ENCODE measurements at places on chromosomes 4 and X.

DNA sequence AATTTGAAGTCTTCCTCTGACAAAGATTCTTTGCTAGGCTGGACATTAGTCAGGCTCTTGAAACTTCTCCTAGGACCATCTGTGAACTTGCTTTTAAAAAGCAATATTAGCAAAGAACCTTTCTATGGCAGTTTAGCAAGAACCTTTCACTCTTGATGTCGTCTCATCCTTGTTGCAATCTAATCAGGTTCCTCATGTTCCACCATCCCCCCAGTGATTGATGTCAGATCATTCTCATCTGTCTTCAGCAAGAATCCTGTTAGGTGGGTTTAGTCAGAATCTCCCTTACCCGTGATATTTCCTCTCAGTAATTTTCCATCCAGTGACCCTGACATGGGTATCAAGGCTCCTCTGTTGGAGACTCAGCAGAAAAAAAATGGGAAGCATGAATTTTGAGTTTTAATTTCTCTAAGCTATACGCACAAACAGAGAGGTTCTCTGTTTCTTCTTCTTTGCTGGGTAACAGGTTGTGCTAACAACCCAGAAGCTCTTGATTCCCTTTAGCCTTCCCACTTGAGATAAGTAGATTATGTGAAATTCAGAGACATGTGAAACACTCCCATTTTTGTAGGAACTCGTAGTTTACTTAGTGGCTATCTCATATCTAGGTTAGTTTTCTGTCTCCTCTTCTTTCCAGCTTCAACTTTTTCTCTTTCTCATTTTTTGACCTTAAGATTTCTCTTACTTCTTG lies 507.4 kb downstream of the C4orf33 start:
- DNase-seq, result no peak

DNA sequence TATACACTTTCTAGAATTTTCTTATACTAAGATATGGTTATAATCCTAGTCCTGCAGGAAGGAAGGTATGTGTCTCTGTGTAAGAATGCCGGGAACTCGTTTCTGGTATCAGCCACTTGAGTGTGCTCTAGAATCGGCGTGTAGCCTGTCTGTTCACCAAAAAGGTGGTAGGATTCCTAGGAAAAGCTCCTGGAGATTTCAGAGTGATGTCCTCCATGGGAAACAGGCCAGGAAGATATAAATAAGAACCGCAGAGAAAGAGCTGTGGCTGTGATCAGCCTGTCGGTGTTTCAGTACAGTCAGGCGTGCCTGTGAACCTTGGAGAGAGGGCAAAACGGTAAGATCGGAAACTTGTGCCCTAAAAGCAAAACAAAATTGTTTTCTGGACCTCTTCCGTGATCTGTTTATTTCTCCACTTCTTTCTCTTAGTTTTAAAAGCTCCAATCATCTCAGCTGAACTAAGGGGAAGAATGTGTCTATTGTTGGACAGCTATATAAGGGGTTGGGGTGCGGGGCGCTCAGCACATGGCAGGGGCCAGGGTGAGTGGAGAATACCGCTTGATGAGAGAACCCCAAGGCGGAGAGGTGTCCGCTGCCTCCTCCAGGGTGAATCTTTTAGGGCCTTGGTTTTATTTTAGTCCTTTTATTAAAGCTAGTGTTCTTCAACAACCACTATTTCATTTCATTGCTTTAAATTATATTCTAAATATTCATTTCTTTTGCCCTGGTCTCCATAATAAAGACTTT lies 303.8 kb upstream of the TENM3 start:
- no peak for DNase-seq

DNA sequence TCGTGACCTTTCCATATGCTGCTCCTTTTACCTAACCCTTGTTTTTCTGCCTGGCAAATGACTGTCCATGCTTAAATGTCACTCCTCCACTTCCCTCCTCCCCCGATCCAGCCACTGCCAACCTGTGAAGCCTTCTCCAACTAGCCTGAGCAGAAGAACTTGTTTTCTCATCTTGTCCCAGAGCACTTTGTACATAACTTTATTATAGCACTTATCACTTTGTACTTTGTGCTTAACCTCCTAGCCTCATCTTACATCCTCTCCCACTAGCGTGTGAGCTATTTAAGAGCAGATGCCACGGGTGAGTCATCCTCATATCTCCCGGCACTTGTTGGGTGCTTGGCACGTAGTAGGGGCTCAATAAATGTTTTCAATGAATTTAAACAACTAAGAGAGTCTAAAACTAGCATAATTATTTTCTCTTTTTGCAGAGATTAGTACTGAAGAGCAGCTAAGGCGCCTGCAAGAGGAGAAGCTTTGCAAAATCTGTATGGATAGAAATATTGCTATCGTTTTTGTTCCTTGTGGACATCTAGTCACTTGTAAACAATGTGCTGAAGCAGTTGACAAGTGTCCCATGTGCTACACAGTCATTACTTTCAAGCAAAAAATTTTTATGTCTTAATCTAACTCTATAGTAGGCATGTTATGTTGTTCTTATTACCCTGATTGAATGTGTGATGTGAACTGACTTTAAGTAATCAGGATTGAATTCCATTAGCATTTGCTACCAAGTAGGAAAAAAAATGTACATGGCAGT lies 46.9 kb downstream of the XIAP start:
- DNase-seq, result no peak

DNA sequence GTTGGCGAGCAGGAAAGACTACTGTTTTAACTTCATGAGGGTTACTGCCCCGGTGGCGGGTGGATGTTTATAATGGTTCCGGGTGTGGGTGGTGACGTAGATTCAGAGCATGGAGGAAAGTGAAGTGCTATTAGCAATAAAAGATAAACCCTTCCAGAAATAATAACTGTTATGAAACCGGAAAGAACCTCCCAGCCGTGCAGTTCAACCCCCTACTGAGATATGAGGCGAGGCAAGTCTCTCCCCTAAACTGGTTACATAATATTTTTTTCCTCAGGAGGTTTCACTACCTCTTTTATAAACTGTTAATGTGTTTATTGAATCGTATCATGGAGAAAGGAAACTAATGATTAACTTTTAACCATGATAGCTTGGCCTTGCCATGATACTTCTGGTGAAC lies 33.9 kb upstream of the STIM2 start:
- DNase-seq, result no peak

DNA sequence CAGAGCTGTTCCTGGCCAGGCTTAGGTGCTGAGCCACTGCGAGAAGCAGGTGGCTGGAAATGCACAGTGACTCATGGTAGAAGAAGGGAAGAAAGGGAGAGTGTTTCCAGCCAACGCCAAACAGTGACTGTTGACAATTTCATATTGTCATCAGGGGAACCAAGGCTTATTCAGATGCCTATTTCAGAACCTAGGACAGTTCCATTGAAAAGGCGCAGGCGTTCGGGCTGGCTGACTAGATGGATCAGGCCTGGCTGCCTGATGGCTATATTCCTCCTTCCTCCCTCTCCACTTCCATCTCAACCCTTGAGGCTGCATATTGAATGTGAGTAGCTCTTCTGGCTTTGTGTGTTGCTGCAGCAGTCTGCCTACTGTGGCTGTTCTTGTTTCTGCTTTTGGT lies 73.0 kb upstream of the FRMPD4 start:
- DNase-seq, result no peak

DNA sequence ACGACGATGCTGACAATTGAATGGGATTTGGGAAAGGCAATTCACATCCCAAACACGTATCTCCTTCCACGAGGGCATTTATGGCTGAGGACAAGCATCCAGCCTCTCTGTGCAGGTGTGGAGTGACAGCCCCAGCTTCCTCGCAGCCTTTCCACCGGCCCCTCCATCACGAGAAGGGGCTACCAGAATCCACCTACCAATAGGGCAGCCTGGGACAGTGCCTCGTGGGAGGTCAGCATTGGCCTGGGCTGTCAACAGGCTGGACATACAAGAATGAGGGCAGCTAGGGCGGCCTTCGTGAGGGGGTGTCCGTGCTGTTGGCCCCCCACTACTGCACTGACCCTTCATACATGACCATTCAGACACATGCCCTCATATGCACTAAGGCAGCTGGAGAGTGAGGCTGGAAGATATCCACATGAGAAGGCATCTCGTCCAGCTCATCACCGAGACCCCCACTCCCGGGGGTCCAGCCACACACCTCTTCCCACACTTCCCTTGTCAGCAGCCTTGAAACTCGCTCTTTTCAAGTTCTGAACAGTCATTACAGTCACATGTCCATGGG lies 81.0 kb upstream of the ADRA2C start:
- no peak for DNase-seq

GRCh38 chrX:10901290-10901633 lies 209.9 kb upstream of the HCCS start:
- DNase-seq, result no peak

GRCh38 chrX:135974279-135974856 lies 580 bp upstream of the MMGT1 start:
- peak; percentile 83 for DNase-seq

DNA sequence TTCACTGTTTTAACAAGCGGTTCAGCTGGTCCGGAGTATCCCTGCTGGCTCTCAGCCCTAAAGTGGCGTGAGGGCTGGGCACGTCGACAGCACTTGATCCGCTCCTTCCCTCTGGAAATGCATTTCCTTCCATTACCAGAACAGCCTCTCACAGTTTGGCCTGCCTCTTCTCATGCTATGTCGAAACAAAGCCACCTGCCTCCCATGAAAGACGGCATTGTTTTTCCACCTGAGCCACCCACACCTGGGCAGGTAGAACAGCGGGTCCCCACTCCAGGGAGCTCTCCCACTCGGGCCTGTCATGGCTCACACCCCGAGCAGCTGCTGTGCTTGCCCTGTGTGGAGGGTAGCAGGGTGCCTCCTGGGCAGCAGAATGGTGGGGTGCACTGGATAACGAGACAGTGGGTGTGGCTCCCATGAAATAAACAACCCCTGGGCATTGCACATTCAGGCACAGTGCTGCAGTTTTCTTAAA lies 86.2 kb downstream of the FHDC1 start:
- DNase-seq, result no peak

DNA sequence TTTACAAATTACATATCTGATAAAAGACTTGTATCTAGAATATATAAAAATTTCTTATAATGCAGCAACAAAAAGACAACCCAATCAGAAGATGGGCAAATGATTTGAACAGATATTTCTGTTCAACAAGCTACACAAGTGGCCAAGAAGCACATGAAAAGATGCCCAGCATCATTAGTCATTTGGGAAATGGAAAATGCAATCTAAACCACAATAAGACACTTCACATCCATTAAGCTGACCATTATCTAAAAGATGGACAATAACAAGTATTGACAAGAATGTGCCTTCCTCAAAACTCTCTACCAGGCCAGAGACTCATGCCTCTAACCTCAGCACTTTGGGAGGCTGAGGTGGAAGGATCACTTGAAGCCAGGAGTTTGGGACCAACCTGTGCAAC lies 53.9 kb downstream of the SPINK2 start:
- no peak for DNase-seq

- no peak for DNase-seq
These were observed 79.8 kb upstream of the PPARGC1A start for GRCh38 chr4:23969635-23970145.

- no peak for DNase-seq
These were observed 205.9 kb downstream of the RAPGEF2 start for GRCh38 chr4:159308566-159309340.

GRCh38 chr4:88812420-88812819 lies 114.8 kb upstream of the NAP1L5 start:
- no peak for DNase-seq
